Daoy (cell line): ENCODE measurements at places on chromosomes 2 and 18.

DNA sequence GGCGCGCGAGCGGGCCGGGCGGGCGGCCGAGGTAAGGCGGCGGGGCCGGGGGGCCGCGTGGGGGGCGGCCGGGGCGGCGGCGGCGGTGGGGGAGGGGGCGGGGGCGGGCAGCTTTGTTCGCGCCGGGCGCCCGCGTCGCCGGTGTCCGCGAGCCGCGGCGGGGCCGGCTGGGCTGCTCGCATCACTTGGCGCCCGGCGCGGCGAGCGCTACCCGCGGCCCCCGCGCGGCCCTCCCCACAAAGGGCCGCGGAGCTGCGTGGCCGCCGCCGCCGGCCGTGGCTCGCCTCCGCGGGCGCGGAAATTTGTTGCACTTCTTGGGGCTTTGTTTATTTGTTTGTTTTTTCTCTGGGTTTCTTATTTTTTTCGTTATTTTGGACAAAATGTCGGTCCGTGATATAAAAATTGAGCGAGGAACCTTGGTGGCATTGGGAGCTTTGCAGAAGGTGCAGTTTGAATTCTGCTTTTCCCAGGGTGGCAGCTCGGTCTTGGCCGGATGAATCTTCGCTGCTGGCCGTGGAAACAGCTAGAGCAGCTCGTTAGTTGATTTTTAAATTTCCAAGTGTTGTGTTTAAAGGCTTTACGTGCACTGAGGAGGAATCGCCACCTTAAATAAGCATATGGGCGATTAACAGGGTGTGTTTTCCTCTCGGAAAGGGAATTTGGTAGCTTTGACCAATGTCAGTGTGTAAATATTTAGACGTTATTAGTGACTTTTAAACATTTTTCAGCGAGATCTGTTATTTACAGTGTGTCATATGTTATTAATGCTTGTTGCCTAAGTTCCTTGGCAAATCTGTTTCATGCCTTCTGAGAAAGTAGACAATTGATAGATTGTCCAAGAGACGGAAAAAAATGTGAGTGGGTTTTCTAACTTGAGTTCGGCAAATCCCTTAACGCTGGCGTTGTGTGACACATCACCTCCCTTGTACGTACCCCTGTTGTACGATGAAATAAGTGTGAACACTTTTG is 822 bp downstream of the UBE2E3 start:
- DNase-seq: peak; percentile 35

GRCh38 chr2:230668184-230668938 is 44.3 kb upstream of the CAB39 start:
- DNase-seq: peak; percentile 68

DNA sequence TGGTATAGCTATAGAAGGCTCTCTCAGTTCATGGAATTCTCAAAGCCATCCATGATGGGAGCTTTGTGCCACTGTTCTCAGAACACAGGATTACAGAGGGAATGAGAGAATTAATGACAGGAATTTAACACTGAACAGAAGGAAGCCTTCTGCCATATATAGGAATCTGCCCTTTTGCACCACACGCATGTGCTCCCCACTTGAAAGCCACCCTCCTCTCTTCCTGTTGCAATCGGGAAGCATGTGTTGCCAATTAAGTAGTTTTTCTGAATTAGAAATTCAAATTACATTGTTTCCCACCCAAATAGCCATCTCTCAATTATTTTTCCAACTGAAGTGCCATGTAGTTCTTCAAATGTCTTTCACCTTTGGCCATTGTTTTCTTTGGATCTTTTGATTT is 71.3 kb downstream of the C1D start:
- no peak for DNase-seq

GRCh38 chr18:59492756-59493421 is 133.8 kb upstream of the LMAN1 start:
- DNase-seq: no peak

DNA sequence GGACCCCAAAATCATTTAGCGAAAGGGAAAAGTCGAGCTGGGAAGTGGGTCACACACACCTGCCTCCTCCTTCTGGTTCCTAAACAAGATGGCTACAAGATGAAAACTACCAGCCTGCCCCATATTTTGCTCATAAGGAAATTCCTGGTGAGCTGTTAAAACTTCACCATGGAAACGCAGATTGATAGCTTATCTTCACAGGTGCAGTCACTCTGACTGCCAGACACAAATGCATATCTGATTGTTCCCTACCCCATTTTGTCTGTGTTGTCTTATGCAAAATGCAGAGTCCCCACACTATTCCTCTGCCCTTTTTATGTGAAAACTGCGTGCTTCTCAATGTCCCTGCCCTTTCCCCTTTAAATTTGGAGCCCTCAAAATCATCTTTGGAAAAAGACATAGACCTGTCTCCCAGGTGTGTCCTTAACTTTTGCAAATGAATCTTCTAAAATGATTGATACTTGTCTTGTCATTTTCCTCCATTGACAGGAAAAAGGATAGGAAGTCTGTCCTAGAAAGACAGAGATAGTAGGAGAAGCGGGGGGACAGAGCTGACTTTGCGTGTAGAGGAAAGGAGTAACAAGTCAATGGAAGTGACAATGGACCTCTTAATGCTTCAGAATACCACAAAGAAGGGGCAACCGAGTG is 38.9 kb upstream of the THOC1 start:
- no peak for DNase-seq

DNA sequence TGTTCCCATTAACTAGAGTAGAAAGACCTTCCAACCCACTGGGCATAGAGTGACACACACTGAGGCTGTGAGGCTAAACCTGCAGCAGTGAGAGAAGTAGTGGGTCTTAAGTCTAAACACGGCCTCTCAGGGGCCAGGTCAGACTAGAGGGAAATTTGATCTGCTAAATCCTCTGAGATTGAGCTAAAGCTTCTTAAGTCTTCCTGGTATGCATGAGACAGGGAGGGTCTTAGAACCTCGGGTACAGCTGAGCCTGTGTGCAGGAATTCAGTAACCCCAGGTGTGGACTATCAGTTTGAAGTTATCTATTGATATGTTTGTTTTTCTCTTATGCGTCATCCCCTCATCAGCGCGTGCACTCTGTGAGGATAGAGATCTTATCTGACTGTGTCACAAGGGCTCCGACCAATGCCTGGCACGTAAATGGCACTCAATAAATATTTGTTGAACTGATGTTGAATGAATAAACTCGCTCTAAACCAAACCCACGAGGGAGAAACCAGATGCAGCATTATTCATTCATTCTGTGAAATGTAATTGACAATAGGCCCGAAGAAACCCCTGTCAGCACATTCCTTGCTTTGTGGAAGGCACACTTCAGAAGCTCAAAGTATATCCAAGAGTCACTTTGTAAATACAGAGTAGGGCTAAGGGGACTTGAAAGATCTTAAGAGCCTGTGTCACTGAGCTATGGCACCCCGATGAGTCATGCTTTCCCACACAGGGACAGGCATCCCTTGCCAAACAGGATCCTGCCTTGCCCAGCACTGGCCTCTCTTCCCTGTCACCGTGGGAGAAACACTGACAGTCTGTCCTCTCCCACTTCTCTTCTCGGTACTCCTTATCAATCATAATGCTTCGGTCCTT is 21.7 kb upstream of the RAB10 start:
- DNase-seq: peak; percentile 71

DNA sequence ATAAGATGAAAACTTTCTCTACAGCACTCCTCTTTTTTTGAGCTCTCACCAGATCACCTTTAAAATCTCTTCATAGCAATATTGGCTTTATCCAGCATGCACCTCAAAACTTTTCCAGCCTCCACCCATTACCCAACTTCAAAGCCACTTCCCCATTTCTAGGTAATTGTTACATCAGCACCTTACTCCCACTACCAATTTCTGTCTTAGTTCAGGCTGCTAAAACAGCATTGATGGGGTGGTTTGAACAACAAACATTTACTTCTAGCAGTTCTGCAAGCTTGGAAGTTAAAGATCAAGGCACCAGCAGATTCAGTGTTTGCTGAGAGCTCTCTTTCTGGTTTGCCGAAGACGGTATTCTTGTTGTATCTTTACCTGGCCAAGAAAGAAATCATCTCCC is 114.0 kb upstream of the SLC39A10 start:
- DNase-seq: no peak

DNA sequence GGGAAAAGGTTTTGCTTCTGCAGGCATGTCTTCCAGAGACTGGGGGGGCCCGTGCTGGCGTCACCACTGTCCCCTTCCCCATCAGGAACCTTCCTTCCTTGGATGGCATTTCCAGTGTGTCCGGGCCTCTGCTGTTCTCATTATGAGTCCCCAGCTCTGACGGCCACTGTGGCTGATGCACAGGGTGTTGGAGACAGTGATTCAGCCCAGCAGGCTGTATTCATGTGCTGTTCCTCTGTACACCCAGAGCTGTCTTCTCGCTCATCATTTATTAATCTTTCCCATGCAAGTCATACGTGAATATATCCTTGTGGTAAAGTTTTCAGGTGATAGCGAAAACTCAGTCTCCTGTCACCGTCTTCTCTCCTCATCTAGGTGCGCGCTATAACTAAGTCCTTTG is 57.7 kb downstream of the ASAP2 start:
- DNase-seq: peak; percentile 28

DNA sequence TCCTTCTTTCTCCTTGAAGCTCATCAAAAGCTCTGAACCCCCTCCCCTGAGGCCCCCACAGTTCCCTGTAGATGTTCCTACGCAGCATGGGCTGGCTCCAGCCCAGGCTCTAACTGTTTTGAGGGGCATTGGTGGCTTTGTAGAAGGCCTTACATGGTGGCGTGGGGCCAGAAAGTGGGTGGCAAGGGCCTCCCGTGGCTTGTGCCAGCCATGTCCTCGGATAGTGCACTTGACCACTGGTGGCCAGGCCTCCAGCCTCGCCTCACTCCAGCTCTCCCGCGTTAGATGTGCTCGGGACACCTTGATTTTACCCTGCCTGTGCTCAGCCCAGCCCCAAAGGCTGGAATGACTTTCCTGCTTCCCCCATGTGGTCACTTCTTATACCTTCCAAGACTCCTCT is 92.9 kb downstream of the TWIST2 start:
- DNase-seq: no peak

DNA sequence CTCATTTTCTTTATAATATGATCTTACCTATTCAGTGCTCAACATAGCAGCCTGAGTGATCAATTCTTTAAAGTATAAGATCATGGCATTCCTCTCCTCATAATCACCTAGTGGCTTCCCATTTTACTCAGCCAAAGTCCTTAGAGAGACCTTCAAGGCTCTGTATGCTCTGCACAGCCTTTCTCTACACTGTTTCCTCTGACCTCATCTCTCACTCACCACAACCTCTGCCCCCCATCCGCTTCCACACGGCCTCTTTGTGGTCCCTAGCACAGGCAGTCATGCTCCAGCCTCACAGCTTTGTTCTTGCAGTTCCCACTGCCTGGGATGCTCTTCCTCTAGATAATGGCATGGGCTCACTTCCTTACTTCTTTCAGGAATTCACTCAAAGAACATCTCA is 109.2 kb downstream of the HIBCH start:
- DNase-seq: no peak

GRCh38 chr2:231364961-231365810 is 30.3 kb upstream of the B3GNT7 start:
- peak; percentile 83 for DNase-seq

DNA sequence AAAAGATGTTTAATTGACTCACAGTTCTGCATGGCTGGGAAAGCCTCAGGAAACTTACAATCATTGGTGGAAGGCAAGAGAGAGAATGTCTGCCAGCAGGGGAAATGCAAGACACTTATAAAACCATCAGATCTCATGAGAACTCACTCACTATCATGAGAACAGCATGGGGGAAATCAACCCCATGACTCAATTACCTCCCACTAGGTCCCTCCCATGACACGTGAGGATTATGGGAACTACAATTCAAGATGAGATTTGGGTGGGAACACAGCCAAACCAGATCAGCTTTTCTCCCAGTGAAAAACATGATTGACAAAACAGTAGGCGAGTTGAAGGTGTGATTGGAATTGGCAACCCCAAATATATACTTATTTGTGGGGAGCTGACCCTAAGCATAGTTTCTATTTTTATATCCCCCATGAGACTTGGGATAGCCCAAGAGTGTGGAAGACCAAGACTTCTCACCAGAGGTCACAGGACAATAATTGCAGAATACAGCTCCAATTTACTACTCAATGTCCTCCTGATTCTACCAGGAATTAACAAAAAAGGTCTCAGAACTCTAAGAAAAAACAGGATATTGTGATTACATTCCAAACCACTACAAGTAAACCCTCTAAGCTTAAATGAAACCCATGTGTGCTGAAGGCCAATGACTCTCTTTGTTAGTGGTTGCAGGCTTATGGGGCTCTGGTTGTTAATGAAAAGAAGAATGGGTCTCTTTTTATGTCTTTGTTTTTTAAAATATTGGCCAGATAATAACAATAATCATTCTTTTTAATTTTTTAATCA is 96.1 kb upstream of the PIK3C3 start:
- DNase-seq: no peak

- no peak for DNase-seq
These were observed 61.0 kb upstream of the TGIF1 start for GRCh38 chr18:3388980-3389379.

- peak; percentile 96 for DNase-seq
These were observed 12.6 kb upstream of the KCMF1 start for GRCh38 chr2:84958135-84959059.

DNA sequence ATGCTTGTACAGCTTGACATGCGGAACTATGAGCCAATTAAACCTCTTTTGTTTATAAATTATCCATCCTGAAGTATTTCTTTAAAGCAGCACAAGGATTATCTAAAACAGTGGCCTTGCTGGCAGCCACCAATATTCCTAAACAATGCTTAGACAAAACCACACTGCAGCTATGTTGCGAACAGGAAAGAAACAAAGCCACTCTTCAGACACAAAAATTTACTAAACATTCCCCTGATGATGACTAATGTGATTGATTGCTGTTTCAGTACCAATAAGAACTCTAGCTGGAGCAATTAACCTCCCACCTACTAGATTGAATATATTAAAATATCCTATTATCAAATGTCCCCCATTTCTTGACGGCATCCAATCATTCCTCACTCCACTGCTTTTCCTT is 325.8 kb upstream of the REG3G start:
- DNase-seq: no peak

GRCh38 chr2:60948926-60949579 is 67.7 kb downstream of the REL start:
- peak; percentile 18 for DNase-seq

GRCh38 chr2:46963941-46964673 is 48.5 kb upstream of the MCFD2 start:
- peak; percentile 48 for DNase-seq

DNA sequence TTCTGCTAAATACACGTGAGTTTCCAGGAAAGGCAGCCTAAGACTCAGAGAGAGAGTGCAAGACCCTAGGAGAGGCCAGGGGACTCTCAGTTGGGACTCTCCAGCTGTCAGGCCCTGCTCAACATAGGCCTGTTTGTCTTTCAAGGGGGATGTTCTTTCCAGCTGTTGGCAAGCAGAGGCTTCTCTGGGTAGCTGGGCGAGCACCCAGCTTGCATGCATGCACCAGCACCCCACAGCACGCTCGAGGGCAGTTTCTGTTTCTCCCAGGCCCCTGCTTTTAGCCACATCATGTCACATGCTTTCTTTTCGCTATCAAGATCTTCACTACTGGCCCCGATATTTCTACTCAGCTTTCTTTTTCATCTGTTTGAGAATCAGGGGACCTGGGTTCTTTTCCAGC is 479.3 kb upstream of the HS6ST1 start:
- DNase-seq: no peak

DNA sequence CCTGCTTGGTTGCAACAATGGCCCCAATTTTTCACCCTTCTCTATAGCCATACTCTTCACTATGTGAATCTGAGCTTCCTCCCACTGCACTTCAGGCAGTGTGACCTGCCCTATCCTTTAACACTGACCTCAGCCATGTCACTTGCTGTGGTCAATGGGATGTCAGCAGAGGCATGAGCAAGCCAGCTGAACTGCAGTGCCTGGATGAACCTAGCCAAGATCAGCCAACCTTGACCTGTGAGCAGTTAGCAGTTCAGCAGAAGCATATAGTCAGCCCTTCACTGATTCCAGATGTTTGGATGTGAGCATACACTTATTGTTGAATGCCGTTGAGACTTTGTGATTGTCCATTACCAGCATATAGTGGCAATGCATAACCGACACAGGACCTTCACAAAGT is 63.4 kb upstream of the BOD1L2 start:
- DNase-seq: no peak
